ENCODE measurements at places on chromosomes 3 and 15.

DNA sequence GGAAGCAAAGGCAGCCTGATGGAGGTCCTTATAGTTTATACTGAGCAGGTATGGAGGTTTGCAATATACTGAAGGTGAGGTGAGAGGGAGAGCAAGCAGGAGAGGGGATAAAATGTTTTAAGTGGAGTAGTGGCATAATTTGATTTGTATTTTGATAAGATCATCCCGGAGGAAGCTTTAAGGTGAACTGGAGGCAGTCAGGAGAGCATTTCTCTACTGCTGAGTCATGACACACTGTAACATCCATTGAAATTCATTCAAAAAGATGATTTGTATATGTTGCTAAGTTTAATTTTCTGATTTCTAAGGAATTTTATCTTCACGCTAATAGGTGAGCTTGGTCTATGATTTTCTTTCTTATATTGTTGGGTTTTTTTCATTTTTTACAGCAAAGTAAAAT lies 81.4 kb downstream of the SERPINI1 start:
- DNase-seq, result no peak

- no peak for DNase-seq
Measured at GRCh38 chr3:111152496-111152895, 80.9 kb downstream of the NECTIN3 start.

DNA sequence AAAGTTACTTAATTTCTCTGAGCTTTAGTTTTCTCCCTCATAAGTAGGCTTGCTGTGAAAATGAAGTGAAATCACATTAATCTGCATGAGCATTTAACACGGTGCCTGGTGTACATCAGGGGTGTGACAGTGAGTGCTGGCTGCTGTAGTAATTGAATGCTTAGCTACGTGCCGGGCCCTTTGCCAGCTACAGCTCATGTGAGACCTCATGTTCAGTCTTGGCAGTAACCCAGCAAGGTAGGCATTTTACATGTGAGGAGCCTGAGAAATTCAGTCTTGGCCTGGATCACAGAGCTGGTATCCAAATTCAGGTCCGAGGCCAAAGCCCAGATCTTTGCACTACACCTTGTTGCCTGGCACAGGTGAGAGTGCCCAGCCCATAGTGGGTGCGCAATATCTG lies 9.1 kb downstream of the GHRL start:
- DNase-seq, result no peak

- peak; percentile 64 for DNase-seq
Measured at GRCh38 chr3:187738331-187739093, 6.8 kb downstream of the BCL6 start.

GRCh38 chr3:114624571-114625181 lies 330.8 kb downstream of the TIGIT start:
- no peak for DNase-seq

DNA sequence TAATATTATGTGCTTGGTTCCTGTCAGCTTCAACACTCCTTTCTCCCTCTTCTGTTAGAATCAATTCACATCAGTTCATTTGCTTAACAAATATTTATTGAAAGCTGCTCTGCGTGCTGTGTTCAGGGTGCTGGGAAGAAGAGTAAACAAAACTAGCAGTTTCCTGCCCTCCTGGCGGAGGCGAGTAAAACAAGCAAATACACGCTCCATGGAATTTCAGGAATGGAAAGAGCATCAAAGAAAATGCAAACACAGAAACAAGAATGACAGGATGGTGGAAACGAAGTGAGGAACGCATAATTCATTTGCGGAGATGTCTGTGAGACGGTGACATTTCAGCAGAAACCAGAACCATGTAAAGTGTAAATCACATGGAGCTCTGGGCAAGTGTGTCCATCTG lies 49.4 kb upstream of the SPTSSB start:
- no peak for DNase-seq

DNA sequence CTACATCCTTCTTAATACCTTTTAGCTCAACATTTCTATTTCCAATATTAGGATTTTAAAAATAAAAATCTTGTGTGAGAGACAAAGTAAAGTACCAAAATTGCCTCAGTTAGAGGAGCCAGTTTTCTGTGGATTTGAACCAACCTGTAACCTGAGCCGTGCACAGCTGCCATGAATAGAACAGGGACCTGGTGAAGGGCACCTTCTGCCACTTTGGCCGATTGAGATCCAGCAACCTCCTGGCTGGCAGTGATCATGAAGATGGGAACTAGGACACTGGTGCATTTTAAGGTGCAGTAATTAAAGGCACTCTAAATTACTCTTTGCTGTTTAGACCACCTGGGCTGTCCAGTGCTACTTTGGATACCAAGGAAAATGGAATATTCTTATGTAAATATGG lies 34.3 kb upstream of the TRAK1 start:
- DNase-seq, result no peak

DNA sequence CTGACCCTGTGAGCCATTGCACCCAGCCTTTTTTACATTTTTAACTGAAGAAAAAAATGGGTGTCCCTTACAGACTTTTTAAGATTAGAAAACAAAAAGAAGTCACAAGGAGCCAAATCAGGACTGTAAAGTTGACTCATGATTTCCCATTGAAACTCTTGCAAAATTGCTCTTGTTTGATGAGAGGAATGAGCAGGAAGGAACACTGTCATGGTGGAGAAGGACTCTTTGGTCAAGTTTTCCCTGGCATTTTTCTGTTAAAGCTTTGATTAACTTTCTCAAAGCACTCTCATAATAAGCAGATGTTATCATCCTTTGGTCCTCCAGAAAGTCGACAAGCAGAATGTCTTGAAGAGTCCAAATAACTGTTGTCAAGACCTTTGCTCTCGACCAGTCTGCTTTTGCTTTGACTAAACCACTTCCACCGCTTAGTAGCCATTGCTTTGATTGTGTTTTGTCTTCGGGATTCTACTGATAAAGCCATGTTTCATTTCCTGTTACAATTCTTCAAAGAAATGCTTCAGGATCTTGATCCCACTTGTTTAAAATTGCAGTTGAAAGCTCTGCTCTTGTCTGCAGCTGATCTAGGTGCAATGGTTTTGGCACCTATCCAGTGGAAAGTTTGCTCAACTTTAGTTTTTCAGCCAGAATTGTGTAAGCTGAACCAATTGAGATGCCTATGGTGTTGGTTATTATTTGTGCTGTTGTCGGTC lies 369.4 kb downstream of the MAGI1 start:
- DNase-seq, result no peak

- no peak for DNase-seq
Measured at GRCh38 chr3:46575577-46576222, 9.6 kb upstream of the LRRC2 start.

DNA sequence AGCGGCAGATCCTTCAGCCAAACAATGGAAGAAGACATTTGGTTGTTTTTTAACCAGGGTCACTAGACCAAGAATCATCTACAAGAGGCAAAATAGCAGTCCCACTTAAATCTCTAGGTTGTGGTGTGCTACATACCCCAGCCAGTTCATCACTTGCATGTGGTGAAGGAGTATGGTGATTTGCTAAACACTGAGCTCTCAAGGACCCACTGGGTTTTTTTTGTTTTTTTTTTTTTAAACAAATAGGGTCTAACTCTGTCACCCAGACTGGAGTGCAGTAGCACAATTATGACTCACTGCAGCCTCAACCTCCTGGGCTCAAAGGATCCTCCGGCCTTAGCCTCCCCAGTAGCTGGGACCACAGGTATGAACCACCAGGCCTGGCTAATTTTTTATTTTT lies 508.0 kb downstream of the FOXP1 start:
- DNase-seq, result no peak

GRCh38 chr15:68500363-68501258 lies 68.6 kb upstream of the ITGA11 start:
- DNase-seq, result no peak

DNA sequence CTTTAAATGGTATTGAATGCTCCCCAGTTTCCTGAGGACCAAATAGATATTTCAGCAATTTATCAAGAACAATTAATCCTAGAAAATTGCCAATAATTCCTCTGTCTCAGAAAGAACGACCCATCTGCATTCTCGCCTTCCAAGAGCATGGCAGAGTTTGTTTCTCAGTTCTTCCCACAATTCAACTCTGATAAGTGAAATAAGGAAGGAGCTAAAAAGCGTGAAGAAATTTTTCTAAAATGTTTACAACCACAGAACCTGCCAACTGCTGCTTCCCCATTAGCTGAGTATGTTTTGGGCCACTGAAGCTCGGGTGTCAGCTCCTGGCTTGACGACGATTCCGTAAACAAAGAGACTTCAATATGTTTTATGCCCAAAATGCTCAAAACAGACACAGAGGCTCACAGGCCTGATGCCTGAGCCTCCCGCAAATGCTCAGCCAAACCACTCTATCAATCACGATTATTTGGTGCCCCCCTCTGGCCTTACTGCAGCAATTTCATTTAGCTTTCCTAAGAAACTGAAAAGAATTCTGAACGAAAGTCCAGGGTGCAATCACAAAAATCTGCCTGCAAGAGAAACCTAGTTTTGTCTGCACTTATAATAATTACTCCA lies 259.2 kb upstream of the CCDC54 start:
- DNase-seq, result no peak

DNA sequence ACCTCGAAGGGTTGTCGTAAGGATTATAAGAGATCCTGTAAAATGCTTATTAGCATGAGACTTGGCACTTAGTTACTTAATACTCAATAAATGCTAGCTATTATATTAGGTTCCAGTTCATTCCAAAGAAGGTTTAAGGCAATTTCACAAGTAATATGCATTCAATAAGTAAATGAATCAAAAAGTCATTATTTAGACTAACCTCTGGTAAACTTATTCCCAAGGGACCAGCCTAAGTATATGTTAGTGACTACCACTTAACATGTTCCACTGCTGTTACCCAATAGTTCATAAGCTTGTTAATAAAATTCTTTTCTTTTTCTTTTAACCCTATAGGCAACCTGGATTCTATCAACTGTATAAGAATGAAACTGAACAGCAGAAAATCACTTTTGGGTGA lies 5.1 kb downstream of the PDCD10 start:
- DNase-seq, result no peak

DNA sequence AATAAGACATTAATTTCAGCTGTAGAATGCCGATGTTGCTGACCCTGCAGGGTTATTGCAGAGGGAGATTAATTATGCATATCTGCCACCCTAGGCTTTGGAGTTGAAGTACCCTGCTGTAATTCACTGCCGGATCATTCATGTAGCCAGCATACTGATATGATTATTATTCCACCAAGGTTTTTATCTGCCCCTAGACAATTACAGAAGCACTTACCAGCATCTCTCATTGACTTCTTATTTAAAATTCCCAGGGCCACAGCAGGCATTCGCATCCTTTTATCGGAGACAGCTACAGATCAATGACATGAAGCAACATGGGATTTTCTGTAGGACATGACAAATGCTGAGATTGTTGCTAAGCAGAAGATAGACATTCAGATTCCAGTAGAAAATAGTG lies 31.3 kb downstream of the IL1RAP start:
- no peak for DNase-seq

GRCh38 chr3:39372833-39373232 lies 10.3 kb upstream of the SLC25A38 start:
- no peak for DNase-seq

- DNase-seq, result no peak
Measured at GRCh38 chr3:49173792-49174170, 2.4 kb downstream of the KLHDC8B start.

- no peak for DNase-seq
Measured at GRCh38 chr3:121895121-121895520, 920 bp downstream of the SLC15A2 start.

DNA sequence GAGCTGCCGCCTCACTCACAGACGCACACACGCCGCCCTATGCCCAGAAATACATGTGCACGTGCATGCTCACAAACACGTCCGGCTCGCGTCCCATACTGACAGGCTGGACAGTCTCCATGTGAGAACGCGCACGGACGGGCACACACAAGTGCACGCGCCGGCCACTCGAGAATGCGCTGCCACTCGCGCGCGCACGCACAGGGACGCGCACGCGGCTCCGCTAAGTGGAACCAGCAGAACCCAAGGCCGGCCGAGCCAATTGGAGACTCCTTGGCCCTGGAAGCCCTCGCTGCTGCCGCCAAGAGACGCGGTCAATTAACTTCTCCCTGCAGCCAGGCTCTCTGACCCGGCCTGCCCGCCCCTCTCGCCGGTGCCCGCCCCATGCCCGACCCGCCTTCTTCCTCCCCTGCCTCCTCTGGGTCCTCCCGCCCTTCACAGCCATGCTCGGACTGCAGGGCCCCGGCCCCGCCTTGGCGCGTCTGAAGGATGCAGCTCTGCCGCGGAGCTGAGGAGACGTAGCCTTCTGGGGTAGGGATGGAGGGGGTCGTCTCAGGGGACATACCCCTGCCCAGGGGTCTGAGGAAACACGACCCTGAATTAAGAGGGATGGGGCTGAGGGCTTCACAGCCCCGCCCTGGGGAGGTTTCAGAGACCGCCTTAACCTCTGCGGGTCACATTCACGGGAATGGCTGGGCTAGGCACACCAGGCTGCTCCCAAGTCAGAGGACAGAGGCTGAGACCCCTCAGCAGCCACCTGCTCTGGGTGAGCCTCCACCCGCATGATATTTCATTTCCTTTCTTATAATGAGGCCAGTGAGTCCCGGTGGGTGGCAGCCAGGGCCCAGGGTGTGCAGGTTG lies 15.0 kb downstream of the PTH1R start:
- DNase-seq, result no peak

GRCh38 chr3:184659797-184660301 lies 52.0 kb downstream of the MAGEF1 start:
- DNase-seq, result no peak

GRCh38 chr3:119331661-119332060 lies 37.5 kb downstream of the ARHGAP31 start:
- no peak for DNase-seq

DNA sequence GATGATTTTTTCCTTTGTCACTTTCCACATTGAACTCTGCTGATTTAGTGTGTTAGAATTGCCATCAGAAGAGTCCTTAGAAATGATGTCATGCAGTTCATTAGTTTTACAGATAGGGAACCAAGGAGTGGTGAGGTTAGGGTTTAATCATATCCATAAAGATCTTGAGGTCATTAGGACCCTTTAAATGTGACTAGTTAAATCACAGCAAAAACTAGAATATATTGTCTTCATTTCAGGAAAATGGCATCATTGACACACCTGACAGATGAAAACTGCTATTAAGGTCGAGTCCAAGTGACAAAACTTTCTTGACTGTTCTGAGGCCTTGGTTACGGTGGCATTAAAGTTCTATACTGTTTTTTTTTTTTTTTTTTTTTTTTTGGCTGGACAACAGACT lies 50.5 kb downstream of the MBNL1 start:
- DNase-seq, result no peak

GRCh38 chr15:58947179-58947578 lies 13.7 kb upstream of the SLTM start:
- no peak for DNase-seq

GRCh38 chr3:178203165-178203564 lies 333.1 kb upstream of the KCNMB2 start:
- DNase-seq, result no peak

DNA sequence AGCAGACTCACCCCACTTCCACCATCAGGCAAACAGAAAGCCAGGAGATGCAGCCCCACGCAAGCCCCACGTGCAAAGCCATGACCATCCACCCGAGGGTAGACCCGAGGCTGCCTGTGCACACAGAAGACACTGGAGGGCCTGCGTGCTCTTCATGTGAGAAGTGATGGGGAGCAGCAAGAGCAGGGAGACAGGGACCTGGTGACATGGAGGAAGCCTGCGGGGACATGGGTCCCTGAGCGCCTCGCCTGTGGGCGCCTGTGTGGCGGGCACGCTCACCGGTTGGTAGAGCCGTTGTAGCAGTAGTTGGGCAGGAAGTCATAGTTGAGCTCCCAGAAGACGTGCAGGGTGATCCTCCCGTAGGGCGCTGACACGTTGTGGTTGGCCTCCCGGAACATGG lies 65.0 kb downstream of the NIPA2 start:
- no peak for DNase-seq
